ENCODE measurements at places on chromosomes 1 and 21. TPM values are rescaled to one million over a fixed set of nuclear protein-coding genes. Genes with fewer than 3 reads are reported as not detected.

TLCD4 gene
- 20.5 TPM for total RNA-seq

PLXNA2 gene
- total RNA-seq: 47.5 TPM

SLC5A9 gene
- 0.46 TPM for total RNA-seq

RORC gene
- total RNA-seq: 0.23 TPM

FGGY gene
- 24.9 TPM for total RNA-seq

PRAMEF17 gene
- total RNA-seq: not detected

COL9A2 gene
- total RNA-seq: 7.2 TPM

SELE gene
- total RNA-seq: 0.23 TPM

CA14 gene
- 1.8 TPM for total RNA-seq

LHX8 gene
- 26.8 TPM for total RNA-seq

ZSCAN20 gene
- 8.3 TPM for total RNA-seq

DIO1 gene
- total RNA-seq: not detected

CD1B gene
- total RNA-seq: not detected

HSPG2 gene
- total RNA-seq: 6.0 TPM

ZNF683 gene
- not detected for total RNA-seq

ERG gene
- 2.5 TPM for total RNA-seq

EFCAB7 gene
- total RNA-seq: 38.3 TPM

CDC20 gene
- 6.7 TPM for total RNA-seq

CLDN19 gene
- total RNA-seq: 1.2 TPM

CD48 gene
- 0.46 TPM for total RNA-seq

C1orf94 gene
- total RNA-seq: 0.23 TPM

LCE1C gene
- total RNA-seq: not detected

FCRLB gene
- 1.4 TPM for total RNA-seq

SFN gene
- total RNA-seq: not detected

SWT1 gene
- total RNA-seq: 36.0 TPM

OR4F29 gene
- total RNA-seq: not detected

JAM2 gene
- 20.8 TPM for total RNA-seq

CIART gene
- total RNA-seq: 6.5 TPM

TCHHL1 gene
- not detected for total RNA-seq

RNF223 gene
- not detected for total RNA-seq

CREB3L4 gene
- total RNA-seq: 6.9 TPM

CFAP45 gene
- 5.8 TPM for total RNA-seq

PEX19 gene
- 40.4 TPM for total RNA-seq
